ENCODE measurements at places on chromosomes 16 and 17. TPM values are rescaled to one million over a fixed set of nuclear protein-coding genes. Genes with fewer than 3 reads are reported as not detected.

PRKCB gene
- total RNA-seq = 0.07 TPM

NPTX1 gene
- total RNA-seq = 8.0 TPM

MAP3K3 gene
- total RNA-seq = 43.8 TPM

MT4 gene
- total RNA-seq = not detected

CCT6B gene
- total RNA-seq = 0.52 TPM

CCL16 gene
- total RNA-seq = not detected

CDH5 gene
- total RNA-seq = 3.6 TPM

TMEM98 gene
- 196 TPM for total RNA-seq

CTU2 gene
- 17.8 TPM for total RNA-seq

All from smooth muscle cell of the pulmonary artery (primary cell).